ENCODE measurements at places on chromosomes 1 and 21.

DNA sequence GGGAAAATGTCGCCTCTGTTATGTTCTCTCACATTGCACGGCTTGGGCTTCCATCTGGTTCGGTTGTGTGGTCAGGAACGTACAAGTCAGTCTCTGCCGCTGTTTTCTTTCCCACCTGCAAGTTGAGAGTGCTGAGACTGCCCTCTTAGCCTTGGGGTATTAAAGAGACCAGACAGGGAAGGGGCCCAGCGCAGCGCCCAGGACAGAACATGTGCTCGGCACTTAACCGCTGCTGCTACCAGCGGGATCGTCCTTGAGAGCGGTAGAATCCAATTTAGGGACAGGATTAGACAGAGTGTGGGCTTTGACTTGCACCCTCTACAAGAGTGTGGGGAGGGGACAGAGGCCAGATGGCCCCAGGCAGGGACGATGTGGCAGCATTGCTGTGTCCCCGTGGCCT, 17.7 kb upstream of the AGPAT3 start:
- no peak for DNase-seq

DNA sequence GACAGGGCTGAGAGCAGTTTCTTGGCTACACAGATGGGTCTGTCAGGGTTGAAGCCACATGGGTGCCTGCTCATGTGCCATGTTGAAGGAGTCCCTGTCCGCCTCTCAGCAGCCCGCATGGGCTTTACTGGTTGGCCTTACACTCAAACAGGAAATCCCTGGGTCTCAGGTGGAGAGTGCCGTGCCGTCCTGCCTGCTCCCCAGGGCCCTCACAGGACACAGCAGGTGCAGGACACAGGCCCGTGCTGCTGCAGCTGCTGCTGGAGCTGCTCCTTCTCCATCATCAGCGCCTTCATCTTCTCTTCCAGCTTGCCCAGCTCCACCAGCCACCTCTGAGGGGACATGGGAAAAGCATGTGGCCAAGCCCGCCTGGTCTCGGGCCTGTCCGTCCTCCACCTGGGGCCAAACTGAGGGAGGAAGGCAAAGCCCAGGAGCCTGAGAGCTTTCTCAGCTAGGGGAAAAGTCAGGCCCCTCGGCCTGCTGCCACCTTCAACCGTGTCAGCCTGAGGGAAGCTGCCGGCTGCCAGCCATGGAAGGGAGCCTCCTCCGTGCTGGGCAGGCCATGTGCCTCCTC, 5.5 kb downstream of the SLFNL1 start:
- no peak for DNase-seq

DNA sequence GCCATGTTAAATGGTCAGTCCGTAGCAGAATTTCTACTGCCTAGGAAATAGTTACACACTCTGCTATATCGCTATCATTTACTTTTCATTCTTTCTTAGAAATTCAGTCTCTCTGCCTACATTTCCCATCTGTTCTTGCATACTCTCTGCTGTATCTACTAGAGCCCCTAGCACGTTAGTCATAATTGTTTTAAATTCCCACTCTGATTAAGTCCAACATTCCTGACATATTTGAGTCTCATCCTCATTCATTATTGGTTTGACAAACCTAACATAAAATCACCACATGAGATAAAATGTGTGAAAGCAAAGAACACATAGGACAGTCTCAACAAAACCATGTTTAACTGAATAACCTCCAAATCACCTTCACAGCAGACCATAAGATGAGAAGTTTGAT, 513.6 kb downstream of the PLPP3 start:
- DNase-seq = no peak

- DNase-seq = no peak
Observed at GRCh38 chr1:15406614-15407559, 2.8 kb upstream of the EFHD2 start.

- DNase-seq = no peak
Observed at GRCh38 chr21:31666445-31667010, 7.0 kb downstream of the SOD1 start.

- DNase-seq = no peak
Observed at GRCh38 chr1:218817071-218817470, 356.6 kb upstream of the LYPLAL1 start.

- no peak for DNase-seq
Observed at GRCh38 chr1:2580691-2581090, 5.9 kb upstream of the PRXL2B start.

DNA sequence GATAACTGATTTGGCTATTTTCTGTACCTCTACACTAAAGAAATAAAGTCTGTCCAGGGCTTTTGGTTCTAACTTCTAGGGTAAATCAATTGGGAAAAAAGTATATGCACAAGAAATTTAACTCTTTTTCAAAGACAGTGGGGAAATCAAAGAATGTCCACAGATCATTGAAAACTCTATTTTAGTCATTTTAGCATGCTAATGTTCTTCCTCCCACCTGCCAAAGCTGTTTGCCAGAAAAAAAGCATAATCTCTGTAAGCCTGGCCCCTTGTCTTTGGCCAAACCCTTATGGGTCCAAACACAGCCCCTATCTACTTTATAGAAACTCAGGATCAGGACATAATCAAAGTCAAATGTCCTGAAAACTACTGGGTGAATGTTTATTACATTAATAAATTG, 302.2 kb upstream of the ESRRG start:
- no peak for DNase-seq

- no peak for DNase-seq
Observed at GRCh38 chr1:234212764-234213657, 160.2 kb upstream of the COA6 start.

DNA sequence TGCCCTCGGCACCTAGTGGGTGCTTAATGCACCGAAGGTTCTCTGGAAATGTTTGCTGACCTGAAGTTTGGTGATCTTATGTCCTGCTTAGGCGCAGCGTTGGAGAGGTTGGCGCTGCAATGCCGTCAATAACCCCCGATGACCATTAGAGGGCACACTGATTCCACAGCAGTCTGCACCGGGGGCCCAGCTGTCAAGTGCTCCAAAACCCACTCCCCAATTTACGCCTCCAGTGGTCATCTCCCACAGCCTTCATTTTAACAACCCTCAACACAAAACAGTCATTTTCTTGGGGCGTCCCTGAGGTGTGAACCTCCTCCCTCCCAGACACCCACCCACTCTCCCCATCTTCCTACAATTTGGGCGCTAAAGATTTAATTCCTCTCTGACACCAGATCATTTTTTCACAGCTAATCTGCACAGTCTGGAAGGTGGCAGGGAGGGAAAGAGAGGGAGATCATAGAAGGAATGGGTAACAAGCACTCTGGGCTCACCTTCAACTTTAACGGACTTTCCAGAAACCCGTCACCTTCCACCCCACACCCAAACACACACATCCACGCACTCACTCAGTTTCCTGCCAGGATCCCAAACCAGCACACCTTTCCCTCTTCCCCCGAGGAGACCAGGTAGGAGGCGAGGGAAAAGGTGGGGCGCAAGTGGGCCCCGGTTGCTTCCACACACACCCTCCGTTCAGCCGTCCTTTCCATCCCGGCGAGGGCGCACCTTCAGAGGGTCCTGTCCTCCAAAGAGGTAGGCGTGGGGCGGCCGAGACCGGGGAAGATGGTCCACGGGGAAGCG, 570 bp upstream of the NPR1 start:
- DNase-seq = peak; percentile 79

DNA sequence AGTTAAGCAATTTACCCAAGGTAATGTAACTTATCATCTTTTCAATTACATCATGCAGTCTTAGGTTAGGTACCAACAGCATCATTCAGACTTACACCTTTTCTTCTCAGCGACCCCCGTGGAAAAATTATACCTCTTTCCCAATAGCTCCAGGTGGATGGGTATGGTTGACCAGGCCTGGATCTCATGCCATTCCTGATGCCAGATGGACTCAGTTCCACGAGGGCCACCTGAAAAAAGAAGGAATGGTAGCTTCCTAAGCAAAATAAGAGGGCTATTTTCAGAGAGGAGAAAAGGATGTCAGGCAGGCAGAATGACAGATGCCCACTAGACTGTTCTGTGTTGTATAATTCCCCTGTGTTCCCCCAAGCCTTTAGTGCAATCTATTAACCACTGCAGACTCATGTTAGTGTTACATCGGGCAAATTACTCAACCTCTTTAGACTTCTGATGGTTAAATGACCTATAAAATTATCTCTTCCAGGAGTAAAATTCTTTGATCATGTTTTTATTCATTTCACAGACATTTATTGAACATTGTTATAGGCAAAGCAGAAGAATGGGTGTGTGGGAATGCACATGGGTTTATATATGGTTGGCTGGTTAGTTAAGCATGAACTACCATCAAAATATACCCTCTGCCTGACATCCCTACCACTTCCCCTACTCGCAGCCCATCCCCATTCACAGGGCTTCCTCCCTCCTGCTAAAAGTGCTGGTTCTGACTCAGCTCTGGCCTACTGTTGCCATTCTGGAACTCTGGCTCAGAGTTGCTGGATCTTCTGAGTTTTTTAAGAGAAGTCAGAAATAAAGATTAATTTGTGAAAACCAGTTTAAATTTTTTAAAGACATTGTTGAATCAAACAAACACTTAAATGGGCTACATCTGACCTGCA, 10.6 kb upstream of the MYSM1 start:
- DNase-seq = no peak

- DNase-seq = no peak
Observed at GRCh38 chr1:213014642-213015041, 1.0 kb downstream of the ANGEL2 start.

GRCh38 chr1:1098681-1099421, 17.0 kb downstream of the C1orf159 start:
- peak; percentile 63 for DNase-seq

DNA sequence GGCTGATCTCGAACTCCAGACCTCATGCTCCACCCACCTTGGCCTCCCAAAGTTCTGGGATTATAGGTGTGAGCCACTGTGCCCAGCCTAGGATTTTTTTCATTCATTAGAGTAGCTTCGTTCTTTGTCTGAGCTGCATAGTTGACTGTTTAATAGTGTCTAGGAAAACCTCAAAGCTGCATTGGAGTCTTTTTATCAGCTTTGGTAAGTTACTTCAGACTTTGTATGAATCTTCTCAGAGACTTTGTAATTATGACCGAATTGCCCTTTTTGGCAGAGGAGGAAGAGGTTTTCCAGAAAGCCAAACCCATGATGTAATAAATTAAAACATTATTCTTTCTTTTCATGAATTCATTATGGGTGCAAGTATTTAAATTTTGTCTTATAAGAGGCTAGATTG, 5.1 kb downstream of the DNAJB4 start:
- no peak for DNase-seq

- no peak for DNase-seq
Observed at GRCh38 chr1:162717548-162718184, 72.8 kb upstream of the HSD17B7 start.

GRCh38 chr1:228972576-228972975, 237.3 kb downstream of the RHOU start:
- DNase-seq = peak; percentile 35

DNA sequence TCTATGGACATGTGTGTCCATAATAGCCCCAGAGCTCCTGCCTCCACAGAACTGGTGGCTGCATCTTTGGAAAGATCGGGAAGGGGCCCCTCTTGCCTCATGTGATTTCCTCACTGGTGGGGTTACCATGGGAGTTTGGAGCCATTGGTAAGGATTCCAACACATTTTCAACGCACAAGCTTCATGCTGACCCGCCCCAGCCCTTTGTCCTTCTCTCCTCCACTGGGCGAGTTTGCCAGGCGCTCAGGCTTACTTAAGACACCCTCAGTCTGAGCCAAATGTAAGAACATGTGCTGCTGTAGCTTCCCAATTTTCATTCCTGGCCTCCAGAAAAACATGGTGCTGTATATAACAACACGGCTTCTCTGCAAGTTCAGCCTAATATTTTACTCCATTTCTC, 72.4 kb downstream of the ATP5PO start:
- DNase-seq = no peak

- DNase-seq = no peak
Observed at GRCh38 chr1:27600498-27601175, 3.3 kb downstream of the AHDC1 start.

DNA sequence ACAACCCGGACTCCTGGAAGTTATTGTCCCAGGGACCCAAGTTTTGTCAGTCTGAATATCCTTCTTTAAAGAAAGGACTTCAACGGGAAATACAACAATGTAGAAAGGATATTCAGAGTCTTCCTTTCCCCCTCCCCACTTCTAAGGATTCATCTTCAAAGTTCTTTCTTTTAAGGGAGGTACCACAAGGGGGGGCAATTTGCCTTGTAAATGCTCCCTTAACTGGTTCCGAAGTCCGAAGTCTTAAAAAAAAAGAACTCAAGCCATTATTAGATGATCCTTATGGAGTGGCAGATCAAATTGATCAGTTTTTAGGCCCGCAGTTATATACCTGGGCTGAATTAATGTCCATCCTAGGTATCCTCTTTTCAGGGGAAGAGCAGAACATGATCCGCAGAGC, 47.0 kb downstream of the SERINC2 start:
- no peak for DNase-seq

- no peak for DNase-seq
Observed at GRCh38 chr1:70140343-70140742, 65.0 kb downstream of the LRRC40 start.

DNA sequence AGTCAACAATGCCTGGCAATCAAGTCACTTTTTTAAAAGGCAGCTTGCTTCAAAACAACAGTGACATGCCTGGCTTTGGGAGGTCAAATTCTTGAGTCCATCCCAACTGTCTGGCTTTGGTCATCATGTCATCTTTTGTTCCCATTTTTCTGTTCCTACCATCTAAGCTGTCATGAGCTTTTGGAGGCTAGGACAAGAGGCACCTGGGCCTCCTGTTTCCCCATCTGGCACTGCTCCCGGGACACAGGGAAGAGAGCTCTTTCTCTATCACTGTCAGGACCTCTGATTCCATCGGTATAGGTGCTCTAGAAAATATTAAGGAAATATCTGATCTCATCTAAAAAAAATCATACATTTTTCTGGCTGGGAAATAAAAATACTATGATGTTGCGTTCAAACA, 156.3 kb downstream of the CLIC6 start:
- DNase-seq = peak; percentile 21

DNA sequence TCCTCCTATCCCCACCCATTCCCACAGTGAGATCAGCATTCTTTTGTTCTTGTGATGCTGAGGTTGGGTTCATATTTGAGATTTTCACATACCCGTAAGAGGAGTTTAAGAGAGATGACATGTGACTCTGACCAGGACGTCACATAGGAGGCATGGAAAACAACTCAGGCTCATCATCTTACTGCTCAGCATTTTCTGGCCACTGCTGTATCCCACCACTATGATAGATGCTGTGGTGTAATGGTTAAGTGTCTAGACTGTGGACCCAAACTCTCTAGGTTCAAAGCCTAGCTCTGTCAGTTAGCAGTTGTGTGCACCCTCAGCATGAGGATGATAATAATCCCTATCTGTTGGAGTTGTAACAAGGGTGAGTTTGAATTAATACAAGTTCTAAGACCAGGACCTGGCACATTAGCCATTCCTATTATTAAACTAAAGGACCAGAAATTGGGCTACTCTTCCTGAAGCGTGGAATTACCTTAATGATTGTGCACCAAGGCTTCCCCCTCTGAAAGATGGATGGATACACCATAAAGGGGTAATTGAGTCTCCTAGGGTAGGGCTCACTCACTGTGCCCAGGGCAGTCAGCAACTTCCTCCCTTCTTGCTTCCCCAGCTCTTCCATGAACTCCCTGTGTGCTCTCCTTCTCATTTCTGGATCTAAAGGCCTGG, 40.9 kb downstream of the LGR6 start:
- no peak for DNase-seq

All from activated CD8-positive, alpha-beta memory T cell treated with anti-CD3 and anti-CD28 coated beads for 24 hours (primary cell).